ENCODE measurements at places on chromosomes 5 and 9. TPM values are rescaled to one million over a fixed set of nuclear protein-coding genes. Genes with fewer than 3 reads are reported as not detected.

Gene RARS1
- total RNA-seq = 145 TPM

Gene ZNF658
- total RNA-seq = 1.9 TPM

GRCh38 chr9:136806631-136807201 is 1.0 kb upstream of the RABL6 start:
- DNase-seq = no peak

DNA sequence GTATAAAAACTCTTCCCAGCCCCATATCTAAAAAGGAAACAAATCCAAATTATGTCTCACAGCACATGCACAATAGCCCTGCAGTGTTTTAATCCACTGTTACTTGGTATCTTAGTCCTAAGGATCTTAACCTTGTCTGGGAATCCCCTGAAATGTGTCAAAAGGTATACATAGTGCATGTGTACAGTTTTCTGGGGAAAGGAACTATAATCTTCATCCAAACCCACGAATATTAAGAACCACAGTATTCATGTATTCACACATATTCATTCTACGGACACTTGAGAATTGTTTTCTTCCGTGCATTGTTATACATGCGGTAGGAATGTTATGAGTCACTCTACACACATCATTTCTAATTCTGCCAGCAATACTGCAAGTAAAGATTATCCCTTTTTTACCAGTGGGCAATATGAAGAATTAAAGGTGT is 47.8 kb upstream of the SNX2 start:
- no peak for DNase-seq

- DNase-seq = no peak
Measured at GRCh38 chr9:130156672-130157071, 15.5 kb upstream of the NCS1 start.

DNA sequence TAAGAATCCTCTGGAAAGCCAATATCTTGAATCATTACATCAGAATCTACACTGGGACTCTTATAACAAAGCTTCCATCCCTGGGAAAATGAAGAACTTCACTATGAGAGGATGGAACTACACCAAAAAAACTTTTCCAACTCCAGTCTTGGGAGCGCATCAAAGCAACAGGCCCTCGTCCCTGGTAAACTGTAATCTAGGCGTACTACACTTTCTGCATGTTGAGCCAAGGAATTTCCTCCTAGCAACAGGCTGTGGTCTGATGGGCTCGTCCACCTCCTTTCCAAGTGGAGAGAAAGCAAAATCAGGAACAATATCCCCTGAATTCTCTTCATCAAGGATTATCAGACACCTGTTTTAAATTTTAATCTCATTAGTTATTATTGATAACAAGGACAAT is 94.1 kb downstream of the NFIB start:
- no peak for DNase-seq

Gene P4HA2
- total RNA-seq = 48.7 TPM

GRCh38 chr9:132114102-132114707 is 34.5 kb upstream of the MED27 start:
- peak; percentile 26 for DNase-seq

DNA sequence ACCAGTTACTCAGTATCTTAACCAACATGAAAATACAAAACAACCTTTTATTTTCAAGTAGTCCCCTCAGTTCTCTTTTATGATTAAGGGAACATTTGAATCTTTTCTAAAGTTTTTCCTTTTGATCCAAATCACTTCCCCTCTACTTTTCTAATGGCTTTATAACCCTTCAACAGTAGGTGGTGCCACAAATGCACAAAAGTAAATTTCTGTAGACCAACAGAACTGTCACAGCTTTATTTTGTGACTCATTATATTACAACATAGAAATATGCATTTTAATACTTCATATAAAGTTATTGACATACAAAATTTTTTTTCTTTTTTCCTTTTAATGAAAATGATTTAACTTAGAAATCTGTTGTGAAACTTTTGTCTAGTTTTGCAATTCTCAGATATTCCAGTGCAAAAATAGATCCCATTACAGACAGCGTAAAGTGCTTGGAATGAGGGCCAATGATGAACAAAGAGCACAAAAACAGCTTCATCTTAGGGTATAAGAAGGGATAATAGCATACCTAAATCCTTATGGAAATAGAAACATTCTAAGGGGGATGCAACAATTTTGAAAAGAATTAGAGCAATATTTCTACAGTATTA is 17.0 kb downstream of the NIPSNAP3B start:
- DNase-seq = no peak

Gene PCDHB5
- not detected for total RNA-seq

GRCh38 chr9:87556039-87556438 is 58.4 kb downstream of the DAPK1 start:
- DNase-seq = no peak

DNA sequence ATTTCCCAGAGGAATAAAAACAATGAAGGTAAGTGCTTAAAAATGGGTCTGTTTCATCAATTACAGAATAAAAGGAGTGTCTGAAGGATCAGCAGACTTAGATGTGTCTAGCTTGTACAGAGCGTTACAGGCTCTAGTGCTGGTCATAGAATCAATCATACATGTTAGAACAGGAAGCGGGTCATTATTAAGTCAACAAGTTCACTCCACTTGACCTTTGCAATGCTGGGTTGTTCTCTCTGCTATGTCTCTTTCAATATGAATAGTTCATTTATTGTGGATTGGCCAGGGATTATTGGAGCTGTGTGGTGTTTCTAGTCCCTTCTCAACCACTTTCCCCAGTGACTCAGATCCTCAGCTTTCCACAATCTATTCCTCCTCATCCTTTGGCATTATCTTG is 20.7 kb upstream of the EGFLAM start:
- no peak for DNase-seq
